CD8-positive, alpha-beta T cell (primary cell): ENCODE measurements at places on chromosomes 11 and 22. TPM values are rescaled to one million over a fixed set of nuclear protein-coding genes. Genes with fewer than 3 reads are reported as not detected.
A peak's percentile ranks its signal among the peaks of the same experiment; 100 is the strongest.

The SCGB1D2 gene
- not detected for total RNA-seq

The EIF3M gene
- total RNA-seq: 269 TPM

The PDE3B gene
- 146 TPM for total RNA-seq

The RAB39A gene
- total RNA-seq: not detected

The SLC22A9 gene
- total RNA-seq: not detected

GRCh38 chr11:2653198-2653551 lies 46.6 kb downstream of the KCNQ1OT1 start:
- DNase-seq: no peak

DNA sequence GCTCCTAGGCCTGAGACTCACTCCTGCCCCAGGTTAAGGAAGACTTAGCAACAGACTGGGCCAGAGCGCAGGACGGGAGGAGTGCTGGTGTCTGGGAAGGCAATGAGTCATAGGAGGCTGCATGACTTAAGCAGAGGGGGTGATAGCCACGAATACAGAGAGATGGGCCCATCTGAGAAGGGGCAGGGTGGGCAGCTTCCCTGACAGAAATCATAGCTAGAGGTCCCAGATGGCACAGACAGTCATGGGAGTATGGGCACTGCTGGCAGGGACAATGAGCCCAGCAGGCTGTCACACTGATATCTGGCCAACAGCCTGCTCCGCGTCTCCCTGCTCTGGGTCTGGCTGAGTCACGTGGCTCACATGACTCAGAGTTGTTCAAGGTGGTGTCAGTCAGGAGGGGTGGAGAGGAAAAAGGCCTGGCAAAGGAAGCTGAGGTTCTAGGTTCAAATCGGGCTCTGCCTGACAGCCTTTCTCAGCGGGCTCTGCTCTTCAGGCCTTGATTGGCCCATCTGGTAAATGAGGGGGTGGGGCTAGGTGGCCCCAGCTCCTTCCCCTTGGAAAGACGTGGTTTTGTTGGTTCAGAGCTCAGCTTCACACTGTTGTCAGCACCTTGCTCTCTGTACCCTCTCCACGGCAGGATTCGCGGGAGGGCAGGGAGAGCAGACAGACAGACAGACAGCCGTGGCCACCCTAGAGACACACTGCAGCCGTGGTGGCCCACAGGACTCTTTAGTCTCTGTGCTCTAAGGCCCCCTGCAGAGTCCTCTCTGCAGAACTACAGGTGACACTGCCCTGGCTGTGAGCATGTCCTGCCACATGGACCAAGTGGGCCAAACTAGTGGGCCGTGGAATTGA lies 47.8 kb downstream of the DBX1 start:
- DNase-seq: no peak

GRCh38 chr22:19448076-19448607 lies 631 bp upstream of the C22orf39 start:
- DNase-seq: no peak

DNA sequence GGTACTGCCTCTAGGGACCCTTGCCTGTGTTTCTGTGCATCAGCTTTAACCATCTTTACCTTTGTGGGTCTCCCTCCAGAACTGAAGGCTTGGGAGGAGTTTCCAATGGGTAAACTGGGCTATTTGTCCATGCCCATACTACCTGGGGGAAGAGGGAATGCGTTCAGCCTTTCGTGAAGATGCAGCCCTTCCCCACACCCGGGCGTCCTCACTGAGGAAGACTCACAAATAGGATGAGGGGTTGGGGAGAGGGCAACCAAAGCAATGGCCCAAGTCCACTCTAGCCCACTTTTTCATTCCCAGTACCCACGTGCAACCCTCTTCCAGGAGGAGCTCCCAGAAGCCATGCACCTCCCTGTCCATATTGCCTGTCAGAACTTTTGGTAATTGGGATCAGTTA lies 61.8 kb upstream of the ADA2 start:
- DNase-seq: no peak

DNA sequence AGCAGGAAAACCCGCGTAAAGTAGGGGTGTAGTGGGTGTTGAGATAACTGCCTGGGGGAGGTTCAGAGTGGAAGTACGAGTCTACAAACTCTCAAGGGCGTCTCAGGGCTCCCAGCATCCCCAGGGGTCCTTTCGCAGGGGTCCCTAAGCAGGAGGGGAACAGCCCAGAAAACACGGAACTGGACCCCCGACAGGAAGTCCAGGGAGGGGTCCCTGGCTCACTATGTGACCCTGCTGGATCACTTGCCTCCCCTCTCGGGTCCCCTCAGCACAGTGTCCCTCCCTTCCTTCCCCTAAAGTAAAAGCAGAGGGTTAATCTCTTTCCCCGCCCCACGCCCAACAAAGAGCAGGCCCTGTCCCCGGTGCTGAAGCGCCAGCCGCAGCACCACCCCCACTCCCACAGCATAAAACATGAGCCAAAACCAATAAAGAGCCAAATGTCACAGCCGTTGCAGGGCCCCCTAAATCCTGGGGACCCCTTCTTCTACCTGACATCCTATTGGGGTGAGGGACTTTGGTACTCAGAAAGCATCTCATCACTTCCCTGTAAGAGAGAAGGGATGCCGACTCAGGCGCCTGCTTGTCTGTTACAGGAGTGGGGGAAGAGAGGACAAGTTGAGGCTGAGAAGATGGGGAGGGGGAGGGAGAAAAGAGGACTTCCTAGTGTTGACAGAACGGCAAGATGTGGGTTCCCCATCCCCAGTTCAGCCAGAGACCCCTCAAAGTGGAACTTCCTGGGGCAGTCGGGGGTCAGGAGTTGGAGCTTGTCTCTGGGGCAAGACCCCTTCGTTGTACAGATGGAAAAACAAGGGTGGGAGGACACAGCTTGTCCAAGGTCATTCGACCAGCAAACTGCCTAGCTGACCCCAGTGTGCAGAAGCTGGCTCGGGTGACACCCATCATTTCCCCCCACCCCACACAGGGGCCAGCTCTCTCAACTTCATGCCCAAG lies 1.4 kb upstream of the NEFH start:
- DNase-seq: no peak

DNA sequence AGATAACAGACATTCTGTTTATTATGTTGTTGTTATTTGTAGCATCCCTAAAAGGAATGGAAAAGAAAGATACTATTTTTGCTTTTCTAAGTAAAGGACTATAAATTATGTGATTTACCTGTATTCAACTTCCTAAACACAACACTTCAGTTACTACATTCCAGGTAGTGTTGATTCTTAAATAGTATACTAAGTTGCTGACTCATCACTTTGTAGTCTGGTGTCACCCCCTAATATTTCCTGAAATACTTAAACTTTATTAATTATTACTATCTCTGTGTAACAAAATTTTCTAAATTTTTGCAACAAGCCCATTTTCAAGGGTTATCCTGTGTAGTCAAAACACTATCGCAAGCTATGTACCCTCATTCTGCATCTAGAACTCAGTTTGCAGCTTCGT lies 7.0 kb downstream of the SYTL2 start:
- DNase-seq: no peak

GRCh38 chr22:48827268-48827846 lies 1000.3 kb downstream of the BRD1 start:
- no peak for DNase-seq

DNA sequence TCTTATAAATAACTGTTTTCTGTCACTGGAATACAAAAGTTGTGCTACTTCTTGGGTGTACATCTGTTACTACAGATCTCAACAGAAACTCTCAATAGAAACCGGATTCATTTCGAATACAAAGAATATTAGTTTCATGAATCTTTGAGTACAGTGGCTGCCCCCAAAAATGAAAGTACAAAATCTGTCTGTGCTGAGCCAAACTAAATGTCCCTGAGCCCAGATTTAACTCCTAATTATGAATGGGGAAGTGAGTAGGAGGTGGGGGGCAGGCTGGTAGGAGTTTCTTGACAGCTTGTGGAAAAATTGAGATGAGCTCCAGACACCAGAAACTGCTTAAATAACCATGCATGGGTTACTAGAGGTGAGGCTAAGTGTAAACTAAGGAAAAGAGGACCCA lies 41.6 kb downstream of the PITPNB start:
- DNase-seq: no peak

DNA sequence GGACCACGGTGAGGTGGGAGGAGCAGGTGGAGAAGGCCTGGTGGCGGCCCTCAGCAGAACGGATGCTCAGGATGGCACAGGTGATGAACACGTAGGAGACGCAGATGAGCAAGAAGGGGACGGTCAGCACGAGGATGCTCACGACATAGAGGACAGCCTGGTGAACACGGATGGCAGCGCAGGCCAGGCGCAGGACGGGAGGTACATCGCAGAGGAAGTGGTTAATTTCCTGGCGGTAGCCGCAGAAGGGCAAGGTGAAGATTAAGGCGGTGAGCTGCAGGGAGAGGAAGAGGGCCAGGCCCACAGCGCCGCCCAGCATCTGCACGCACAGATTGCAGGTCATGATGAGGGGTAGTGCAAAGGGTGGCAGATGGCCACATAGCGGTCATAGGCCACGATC lies 24.0 kb upstream of the OR10W1 start:
- DNase-seq: no peak

DNA sequence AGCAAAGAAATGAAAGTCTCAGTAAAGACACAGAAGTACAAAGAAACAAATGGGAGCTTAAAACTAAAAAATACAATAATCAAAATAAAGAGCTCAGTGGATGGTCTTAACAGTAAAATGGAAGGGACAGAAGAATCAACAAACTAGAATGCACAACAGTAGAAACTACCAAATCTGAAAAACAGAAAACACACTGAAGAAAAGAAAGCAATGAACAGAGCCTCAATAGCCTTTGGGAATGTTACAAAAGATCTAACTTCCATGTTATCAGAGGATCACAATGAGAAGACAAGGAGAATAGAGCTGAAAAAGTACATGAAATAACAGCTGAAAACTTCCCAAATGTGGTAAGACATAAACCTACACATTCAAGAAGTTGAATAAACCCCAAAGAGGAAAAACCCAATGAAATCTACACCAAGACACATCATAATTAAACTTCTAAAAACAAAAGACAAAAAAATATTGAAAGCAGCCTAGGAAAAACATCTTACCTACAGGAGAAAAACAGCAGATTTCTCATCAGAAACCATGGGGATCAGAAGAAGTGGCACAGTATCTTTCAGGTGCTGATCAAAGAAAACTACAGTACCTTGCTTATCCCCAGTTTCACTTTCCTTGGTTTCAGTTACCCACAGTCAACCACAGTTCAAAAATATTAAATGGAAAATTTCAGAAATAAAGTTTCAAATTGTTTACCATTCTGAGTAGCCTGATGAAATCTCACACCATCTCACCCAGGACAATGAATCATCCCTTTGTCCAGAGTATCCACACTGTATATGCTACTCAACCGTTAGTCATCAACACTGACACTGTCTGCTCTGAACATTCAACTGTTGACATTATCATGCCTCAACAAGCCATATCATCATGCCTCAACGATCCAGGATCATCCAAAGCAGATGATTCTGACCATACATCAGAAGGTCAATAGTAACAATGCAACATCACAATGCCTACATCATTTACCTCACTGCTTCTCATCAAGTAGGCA lies 22.2 kb downstream of the RRAS2 start:
- DNase-seq: peak; percentile 34

- no peak for DNase-seq
Measured at GRCh38 chr11:69509846-69510390, 28.5 kb downstream of the LINC01488 start.

- DNase-seq: no peak
Measured at GRCh38 chr22:17782621-17783020, 8.4 kb upstream of the BID start.

DNA sequence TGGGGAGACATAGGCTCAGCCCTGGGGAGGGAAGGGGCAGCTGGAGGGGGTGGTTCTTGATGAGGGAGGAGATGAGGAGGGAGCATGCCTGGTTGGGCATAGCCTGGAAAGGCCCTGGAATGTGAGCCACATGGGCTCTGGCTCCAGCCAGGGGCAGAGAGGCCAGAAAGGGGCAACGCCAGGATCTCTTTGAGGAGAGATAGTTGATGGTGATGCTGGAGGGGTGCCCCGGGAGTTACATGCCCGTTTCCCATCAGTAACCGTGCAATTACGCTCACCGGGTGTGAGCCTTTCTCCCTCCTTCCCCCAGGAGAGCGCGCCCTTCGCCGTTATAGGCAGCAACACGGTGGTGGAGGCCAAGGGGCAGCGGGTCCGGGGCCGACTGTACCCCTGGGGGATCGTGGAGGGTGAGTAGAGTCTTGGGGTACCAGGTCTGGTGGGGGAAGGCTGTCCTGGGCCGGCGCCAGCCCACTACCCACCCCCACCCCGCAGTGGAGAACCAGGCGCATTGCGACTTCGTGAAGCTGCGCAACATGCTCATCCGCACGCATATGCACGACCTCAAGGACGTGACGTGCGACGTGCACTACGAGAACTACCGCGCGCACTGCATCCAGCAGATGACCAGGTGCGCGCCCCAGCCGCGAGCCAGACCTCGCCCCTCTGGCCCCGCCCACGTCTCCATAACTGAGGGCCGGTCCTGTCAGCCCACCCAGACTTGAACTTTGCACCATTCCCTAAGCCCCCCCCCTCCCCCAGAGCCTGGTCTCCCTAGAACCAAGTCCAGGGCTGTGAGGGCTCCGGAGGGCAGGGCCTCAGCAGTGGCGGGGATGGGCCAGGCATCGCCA lies 1.8 kb upstream of the GP1BB start:
- no peak for DNase-seq

- no peak for DNase-seq
Measured at GRCh38 chr22:45892681-45893461, 84.1 kb downstream of the WNT7B start.
